Peyer's patch (tissue), 4 donors: ENCODE measurements at places on chromosomes 6 and 20. TPM values are rescaled to one million over a fixed set of nuclear protein-coding genes. Genes with fewer than 3 reads are reported as not detected.

- DNase-seq, result no peak
These were observed 111.8 kb downstream of the QKI start for GRCh38 chr6:163526346-163526745.

DNA sequence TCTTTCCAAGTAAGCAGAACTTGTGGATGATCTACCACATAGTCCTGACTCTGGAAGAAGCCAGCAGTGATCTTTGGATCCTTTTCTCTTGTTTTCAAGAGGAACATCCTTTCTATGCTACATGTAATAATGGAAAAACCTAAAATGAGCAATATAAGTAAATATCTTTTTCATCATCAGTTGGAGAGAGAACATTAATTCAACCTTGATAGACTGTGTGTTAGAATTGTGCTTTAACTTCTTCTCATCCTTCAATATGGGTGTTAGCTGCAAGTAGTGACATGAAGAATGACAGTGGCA lies 65.6 kb upstream of the IFNGR1 start:
- no peak for DNase-seq

DNA sequence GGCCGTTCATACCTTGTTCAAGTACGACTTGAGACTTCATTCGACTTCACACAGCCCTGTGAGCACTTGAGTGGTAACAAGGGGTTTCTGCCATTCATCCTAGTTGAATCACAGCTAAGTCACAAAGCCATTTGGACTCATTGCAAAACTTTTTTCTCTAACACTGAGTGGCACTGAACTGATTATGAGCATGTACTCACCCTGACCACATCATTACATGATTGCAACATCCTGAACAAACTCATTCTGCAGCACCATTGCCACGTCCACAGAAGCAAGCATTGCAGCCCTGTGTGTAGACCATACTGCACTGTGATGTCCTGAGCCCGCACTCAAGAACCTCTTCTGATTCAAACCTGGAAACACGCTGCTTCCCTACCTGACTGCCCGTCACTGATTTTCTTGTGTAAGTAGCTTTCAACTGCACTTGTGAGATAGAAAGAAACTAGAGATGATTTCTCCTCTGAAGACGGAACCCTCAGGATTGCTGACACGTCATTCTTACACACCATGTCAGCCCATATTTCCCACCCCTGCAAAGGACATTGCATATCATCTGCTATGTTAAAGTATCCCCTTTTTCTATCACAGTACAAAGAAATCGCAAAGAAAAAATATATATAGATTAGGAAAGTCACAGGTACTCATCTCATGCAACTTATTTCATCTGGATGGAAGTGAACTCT lies 81.6 kb downstream of the C6orf118 start:
- DNase-seq, result no peak

DNA sequence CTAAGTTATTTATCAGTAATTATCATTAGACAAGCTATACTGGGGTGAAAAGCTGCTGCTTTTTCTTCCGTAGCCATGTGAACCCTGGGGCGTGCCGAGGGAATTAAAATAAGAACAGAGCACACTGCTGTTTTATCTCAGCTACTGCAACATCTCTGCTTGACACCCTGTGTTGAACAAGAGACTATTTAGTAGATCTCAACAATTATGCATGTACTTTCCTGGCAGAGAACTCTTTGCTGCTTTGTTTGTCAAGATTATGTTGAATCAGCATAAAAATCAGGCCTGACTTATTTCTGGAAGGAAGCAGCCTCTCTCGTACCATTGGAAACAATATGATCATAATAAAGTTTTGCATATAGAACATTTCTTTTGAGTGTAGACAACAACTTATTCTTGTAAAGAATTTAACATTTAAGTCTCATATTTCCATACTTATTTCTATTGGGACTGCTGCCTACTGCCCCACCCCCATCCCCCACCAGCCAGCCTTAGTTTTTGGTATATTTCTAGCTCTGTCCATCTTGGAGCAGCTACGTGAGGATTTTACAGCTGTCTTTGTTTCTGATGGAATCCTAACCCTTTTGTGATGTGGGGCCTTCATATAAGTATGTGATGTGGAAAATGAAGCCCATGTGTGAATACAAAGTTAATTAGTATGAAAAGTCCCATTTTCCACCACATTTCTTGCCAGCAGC lies 1011.4 kb downstream of the KIF16B start:
- DNase-seq, result no peak

DNA sequence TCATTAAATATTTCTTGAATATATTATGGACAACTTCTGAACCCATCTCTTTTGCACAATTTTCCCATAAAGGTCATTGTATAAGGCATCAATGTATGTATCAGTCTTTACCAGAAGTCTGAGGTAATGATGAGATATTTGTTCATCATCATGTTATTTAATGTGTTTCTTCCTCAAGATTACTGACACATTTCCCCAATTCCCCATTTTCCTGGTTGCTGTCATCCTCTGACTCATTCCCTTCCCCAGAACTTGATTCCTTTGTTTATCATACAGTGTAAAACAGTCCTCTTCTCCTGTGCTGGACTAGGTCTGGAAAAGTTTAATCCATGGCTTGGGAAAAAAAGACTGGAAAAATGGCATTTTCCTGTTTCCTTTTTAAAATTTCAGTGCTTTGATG lies 107.9 kb upstream of the FLRT3 start:
- no peak for DNase-seq

DNA sequence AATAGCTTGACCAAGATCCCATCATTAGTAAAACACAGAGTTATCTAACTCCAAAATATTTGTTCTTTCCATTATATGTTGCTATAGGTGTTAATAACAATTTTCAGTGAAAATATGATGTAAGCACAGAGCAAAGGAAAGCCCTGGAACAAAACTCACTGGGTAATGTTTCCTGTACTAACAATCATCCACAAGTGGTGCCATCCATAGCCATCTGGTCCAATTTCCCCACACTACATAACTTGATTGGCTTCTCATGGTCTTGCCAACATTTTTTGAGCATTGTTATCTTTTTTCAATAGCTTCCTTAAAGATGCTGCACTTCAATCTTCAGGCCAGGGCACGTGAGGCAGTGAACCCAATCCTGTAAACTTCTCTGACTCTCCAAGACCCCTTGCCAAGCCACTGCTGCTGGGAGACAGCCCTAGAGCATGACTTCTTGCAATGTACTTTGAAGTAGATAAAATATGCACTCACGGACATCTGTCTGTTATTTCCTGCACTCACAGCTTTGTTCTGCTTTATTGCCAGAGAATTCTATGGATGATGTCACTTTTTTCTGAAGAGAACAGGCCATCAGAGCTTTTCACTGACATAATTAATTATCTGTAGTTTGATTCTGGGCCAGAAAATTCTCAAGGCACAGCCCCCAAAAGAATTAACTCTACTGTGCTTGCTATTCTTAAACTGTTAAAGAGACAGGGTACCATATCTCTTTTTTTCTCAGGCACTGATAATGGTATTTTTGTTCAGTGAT lies 97.5 kb upstream of the TMEM30A start:
- no peak for DNase-seq

GRCh38 chr6:46993846-46994245 lies 48.3 kb downstream of the ADGRF1 start:
- DNase-seq, result no peak

GRCh38 chr20:50320005-50320900 lies 129.6 kb downstream of the CEBPB start:
- no peak for DNase-seq

GRCh38 chr20:52616629-52617028 lies 355.5 kb upstream of the TSHZ2 start:
- no peak for DNase-seq

- DNase-seq, result no peak
These were observed 15.0 kb downstream of the RBM39 start for GRCh38 chr20:35726842-35727711.

- peak; percentile 48 for DNase-seq
These were observed 44.0 kb upstream of the ZBTB24 start for GRCh38 chr6:109526905-109527628.

Gene LHFPL5
- total RNA-seq, result not detected

Gene SIGLEC1
- total RNA-seq, result 5.4 TPM

Gene CCDC28A
- total RNA-seq, result 20.5 TPM

Gene NKAPL
- total RNA-seq, result not detected

Gene KCNQ5
- total RNA-seq, result not detected
